ENCODE measurements at places on chromosomes 6 and 20.

GRCh38 chr6:22873513-22874136 lies 304.3 kb downstream of the HDGFL1 start:
- no peak for DNase-seq

GRCh38 chr6:22343864-22344263 lies 47.0 kb upstream of the PRL start:
- no peak for DNase-seq

DNA sequence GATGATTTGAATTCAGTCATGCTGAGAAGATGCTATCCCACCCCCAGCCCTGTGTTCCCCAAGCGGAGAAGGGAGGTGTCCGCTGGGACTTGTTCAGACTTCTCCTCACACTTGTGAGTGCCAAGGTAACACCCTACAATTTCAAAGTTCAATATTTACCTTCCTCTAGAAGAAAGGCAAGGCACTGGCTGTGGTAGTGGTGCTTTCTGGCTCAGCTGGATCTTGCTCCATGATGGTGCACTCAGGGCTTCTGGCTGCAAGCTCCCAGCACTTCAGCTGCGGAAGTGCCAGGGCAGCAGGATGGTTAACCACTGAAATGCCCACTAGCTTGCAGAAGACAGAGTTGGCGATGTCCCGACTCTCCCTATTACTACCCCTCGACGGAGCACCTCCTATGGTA lies 135.4 kb downstream of the MTFR2 start:
- no peak for DNase-seq

GRCh38 chr20:62387219-62387913 lies 463 bp downstream of the RPS21 start:
- no peak for DNase-seq

DNA sequence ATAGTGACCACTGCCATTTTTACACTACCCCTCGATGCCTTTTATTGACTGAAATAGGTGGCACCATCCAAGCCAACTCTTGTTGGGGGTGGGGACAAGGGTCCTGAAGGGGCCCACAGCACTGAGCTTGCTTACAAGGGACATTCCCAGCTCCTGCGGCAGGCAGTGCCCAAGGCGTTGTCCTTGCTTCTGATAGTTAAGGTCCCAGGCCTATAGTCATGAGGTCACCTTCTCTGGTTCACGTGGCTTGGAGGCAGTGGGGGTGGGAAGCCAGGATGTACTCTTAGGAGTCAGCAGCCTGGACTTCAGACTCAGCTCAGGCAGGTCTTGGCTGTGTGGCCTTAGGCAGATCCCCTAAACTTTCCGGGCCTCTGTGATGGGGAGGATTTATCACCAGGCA lies 48.6 kb downstream of the TOX2 start:
- DNase-seq: no peak

GRCh38 chr6:38955861-38956260 lies 92.7 kb upstream of the GLP1R start:
- DNase-seq: no peak

- no peak for DNase-seq
These were observed 109.1 kb downstream of the TOX2 start for GRCh38 chr20:44023515-44024371.

- no peak for DNase-seq
These were observed 19.8 kb upstream of the LMBRD1 start for GRCh38 chr6:69816569-69816968.

DNA sequence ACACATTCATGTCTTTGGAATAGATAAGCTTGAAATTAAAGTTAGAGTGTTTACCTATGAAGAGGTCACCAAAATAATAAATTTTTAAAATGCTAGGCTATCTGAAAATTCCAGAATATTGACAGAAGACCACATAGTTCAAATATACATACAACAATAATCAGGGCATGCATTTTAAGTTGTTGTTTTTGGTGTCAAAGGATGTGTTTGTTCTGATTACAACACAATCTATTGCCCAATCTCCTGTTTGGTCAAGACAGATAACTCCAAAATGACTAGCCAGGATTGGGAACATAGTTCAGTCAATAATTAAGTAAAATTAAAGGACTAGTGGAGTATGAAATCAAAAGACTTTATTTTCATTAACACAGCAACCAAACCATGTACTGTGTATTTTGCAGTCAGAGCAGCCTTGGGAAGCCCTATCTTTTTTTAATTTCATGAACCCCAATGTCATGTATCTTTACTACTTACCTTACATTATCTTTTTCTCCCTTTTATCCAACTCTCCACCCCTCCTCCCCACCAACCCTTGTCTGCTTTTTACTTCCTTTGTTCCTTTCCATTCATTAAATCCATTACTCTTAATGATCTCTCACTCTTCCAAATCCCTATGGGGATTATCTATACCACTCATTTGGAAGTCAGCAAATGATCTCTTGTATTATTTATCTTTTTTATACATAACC lies 111.2 kb downstream of the CDK19 start:
- no peak for DNase-seq

DNA sequence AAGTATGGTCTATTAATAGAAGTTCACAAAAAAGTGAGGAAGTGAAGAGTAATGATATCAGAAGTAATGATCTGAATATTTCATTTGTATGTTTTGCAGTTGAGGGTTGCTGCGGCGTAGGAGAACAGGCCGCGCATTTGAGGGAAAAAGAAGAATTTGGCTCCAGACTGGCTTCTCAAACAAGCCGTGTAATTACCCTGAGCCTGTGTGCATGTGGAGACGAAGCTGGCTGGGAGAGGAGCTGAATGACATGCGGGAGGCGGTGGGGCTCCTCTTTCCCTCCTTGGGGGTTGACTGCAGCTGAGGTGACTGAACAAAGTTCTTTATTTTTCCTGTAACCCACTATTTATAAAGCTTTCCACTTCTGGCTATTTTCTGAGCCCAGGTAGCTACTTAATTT lies 115.5 kb upstream of the AFDN start:
- no peak for DNase-seq

- DNase-seq: no peak
These were observed 1033.0 kb upstream of the FLRT3 start for GRCh38 chr20:15370370-15370769.

- DNase-seq: no peak
These were observed 353.7 kb downstream of the GRIK2 start for GRCh38 chr6:101747160-101747559.

DNA sequence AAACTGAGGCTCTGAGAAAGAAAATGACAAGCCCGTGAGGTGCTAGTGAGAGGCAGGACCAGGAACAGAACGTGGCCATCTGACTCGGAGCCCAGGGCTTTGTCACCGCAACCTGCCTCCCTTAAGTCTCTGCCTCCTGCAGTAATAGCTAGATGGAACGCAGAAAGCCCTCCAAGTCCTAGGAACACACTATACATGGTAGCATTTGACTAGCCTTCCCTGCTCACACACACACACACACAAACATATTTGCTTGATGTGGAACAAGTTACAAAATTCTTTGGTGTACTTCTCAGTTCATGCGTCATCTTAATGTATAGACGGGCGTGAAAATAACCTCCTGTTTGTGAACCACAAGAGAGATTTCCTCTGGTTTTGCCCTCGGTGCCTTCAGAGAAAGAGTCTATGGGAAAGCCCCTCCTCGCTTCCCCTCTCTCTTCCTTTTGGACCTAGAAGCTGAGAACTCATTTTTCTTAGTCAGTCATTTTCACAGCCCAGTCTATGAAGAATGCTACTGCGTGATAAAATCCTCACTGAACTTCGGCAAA lies 38.8 kb downstream of the C6orf52 start:
- DNase-seq: no peak

- no peak for DNase-seq
These were observed 8.2 kb downstream of the DUSP15 start for GRCh38 chr20:31862157-31862470.

- no peak for DNase-seq
These were observed 31.9 kb downstream of the HUS1B start for GRCh38 chr6:624979-625378.

- DNase-seq: no peak
These were observed 19.4 kb upstream of the OVOL2 start for GRCh38 chr20:18077157-18077556.

- no peak for DNase-seq
These were observed 16.1 kb upstream of the KIAA0408 start for GRCh38 chr6:127475135-127475822.

DNA sequence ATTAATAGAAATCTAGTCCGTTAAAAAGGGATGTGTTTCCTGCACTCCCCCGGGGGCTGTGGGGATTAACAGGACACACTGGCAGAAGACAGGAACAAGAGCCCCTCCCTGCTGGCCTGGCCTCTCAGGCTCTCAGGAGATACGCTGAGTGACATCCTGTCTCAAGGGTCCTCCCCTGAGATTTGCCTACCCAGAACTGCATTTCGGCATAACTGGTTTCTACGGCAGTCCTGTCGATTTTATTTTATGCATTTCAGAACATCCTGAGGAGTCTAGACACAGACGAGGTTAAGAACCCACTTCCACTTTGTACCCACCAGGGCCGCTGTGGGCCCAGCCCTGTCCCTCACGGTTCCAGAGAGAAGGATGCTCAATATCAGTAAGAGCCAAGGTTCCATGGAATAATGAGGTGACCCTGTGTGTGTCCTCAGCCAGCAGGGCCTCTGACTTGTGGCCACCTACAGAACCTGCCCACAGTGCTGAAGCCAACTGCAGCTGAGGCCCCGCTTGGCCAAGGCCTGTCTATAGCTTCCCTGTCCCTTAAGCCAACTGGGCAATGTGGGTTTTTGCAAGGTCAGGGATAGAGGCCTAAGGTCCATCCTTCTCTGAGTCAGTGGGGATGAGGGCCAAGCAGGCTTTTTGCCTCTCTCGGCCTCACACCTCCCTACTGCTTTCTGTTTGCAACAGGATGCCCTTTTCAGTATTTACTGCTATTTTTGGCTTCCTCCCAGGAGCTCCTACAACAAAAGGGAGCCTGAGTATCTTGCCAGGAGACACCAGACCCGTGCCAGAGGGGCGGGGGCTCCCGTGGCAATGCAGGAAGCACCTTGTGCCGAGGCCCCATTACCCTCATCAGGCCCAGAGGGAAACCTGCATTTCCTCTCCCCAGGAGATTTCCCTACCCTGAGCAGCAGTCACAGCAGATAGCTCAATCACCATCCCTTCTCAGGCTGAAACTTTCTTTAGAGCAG lies 14.7 kb downstream of the UQCC2 start:
- no peak for DNase-seq

DNA sequence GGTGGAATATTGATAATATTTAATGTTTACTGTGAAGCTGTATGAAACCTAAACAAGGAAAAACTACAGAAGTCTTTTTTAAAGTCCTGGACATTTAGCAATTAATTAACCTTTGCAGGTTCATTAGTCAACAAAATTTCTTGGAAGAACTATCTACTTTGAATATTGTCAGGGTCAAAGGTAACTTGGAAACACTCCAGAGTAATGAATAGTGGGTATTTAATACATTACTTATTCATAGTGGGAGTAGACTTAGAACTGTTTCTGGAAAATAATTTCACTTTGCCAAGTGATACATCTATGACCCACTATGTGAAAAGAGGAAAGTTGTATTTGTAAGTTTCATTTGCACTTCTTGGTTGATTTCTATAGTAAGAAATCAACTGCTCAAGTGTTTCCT lies 319.1 kb downstream of the TFAP2B start:
- no peak for DNase-seq

GRCh38 chr20:11754451-11754850 lies 163.2 kb upstream of the BTBD3 start:
- DNase-seq: no peak

DNA sequence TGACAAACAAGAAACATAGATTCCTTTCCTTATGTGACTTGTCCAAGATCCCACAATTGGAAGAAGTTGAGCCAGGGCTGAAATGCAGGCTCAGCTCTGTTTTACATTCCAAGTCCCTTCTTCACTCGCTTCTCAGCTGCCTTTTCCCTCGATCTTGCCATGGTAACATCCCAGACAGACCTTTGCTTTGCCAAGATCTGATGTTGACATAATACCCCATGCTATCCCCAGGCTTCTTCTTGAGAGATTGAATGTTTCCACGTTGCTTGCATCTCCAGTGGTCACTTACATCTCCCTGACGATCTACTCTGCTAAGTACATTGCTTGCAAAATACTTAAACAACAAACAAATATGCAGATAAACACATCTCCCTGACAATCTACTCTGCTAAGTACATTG lies 63.5 kb downstream of the TBXT start:
- DNase-seq: no peak

GRCh38 chr20:12413116-12413515 lies 495.4 kb downstream of the BTBD3 start:
- no peak for DNase-seq

GRCh38 chr6:143426026-143426425 lies 24.5 kb downstream of the ADAT2 start:
- no peak for DNase-seq

GRCh38 chr6:354631-355280 lies 36.8 kb upstream of the IRF4 start:
- no peak for DNase-seq

GRCh38 chr6:52087498-52087999 lies at the start of gene PKHD1:
Gene PKHD1, minus strand, starts transcription at chr6:52087613. Its CDS starts 2,680 bp downstream, at chr6:52084933.
- DNase-seq: no peak

- no peak for DNase-seq
These were observed 20.2 kb downstream of the MYLK4 start for GRCh38 chr6:2730353-2731107.

DNA sequence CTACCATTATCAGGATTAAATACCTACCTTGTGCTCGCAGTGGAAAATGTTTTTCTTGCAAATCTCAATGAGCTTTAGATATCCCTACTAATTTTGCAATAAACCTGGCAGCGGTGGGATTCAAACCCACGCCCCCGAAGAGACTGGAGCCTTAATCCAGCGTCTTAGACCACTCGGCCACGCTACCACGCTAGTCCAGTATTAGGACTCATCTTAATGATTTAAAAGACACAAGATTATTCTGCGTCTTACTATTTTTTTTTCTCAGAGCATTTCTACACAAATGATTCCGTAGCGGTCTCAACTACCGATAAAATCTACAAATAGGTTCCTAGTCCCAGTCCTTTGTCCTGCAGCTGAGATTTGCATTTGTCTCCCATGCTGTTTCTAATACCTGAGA lies 35.2 kb upstream of the ZSCAN23 start:
- DNase-seq: no peak

DNA sequence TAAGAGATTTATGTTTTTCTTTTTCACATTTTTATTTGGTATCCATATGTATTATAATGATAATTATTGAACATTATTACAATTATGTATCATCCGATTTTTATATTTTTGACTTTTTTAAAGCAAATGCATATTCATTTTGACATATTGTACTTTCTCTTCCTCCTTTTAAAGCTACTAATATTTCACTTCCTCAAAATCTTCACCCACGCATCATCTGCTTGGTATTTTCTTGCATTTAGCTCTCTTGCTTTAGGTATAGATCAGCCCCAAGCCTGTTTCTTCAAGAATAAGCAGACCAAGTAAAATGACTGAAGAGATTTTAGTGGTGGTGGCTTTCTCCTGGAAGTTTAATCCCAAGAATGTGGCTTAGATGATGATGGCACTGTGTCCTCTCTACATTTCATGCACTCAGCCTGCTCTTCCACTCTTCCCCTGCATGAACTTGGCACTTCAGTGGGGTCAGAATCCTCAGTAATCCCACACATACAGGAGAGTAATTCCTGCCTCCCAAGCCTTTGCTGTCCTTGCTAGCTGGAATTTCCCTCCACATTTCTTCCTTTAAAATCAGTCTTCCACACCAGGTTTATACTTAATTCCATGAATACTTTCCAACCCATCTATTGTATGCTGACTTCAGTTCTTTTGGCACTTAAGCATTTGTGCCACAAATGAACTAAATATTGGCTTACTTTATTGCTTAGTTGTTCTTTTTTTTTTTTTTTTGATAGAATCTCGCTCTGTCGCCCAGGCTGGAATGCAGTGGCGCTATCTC lies 8.2 kb downstream of the NCOA7 start:
- DNase-seq: no peak

GRCh38 chr6:81262656-81263055 lies 489.8 kb downstream of the TENT5A start:
- no peak for DNase-seq
